ENCODE measurements at places on chromosomes 1 and 21. TPM values are rescaled to one million over a fixed set of nuclear protein-coding genes. Genes with fewer than 3 reads are reported as not detected.

The EPHA8 gene
- total RNA-seq, result not detected

The FALEC gene
- not detected for total RNA-seq

The JAM2 gene
- 1.8 TPM for total RNA-seq

The MCM3AP gene
- total RNA-seq, result 52.5 TPM

Measured in hepatocyte (in vitro differentiated cells).